Mucosa of descending colon (tissue), 3 donors: ENCODE measurements at places on chromosomes 16 and 17.

DNA sequence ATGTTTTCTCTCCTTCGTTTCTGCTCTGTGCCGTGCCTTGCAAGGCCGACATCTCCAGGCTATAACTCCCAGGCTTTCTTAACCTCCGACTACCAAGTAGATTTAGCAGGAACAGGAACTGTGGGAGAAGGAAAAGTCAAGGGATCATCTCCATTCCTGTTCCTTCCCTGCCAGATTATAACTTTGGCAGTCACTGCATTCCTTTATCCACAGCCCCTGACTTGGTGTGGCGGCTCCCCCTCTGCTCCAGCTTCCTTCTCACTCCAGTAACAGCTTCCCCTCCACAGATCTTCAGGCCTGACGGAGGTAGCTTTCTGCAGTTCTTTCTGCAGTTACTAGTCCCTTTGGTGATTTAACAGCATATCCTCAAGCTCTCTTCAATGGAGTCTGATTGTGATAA lies 234.6 kb upstream of the MON1B start:
- DNase-seq: no peak

- DNase-seq: no peak
Measured at GRCh38 chr17:61130330-61130729, 269.3 kb upstream of the TBX2 start.

GRCh38 chr16:10580883-10581247 lies 467 bp upstream of the EMP2 start:
- DNase-seq: no peak

DNA sequence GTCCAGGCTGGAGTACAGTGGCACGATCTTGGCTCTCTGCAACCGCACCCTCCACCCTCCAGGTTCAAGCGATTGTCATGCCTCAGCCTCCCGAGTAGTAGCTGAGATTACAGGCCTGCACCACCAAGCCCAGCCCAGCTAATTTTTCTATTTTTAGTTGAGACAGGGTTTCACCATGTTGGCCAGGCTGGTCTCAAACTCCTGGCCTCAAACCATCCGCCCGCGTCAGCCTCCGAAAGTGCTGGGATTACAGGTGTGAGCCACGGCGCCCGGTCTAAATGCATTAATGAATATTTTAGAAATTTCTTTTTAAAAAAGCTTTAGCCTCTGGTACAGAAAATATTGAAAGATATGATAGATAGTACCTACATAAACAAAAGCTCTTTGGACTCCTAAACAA lies 95.0 kb downstream of the DNAH9 start:
- no peak for DNase-seq

DNA sequence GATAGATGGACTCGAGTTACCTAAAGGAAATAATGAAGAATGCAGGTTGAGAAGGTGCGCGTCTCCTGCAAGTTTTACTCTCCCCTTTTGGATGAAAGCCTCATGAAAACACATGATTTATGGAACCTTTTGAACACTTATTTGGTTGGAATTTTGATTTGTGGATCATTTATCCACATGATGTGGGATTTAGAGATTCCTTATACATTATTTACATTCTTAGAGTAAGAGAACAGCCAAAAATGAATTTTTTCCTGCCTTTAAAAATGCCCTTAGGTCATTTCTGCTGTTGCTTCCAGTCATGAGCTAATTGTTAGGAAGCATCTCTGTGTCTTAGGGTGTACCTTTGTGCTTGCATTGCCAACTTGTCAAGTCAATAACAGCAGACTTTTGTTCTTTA lies 99.9 kb downstream of the RPTOR start:
- no peak for DNase-seq

DNA sequence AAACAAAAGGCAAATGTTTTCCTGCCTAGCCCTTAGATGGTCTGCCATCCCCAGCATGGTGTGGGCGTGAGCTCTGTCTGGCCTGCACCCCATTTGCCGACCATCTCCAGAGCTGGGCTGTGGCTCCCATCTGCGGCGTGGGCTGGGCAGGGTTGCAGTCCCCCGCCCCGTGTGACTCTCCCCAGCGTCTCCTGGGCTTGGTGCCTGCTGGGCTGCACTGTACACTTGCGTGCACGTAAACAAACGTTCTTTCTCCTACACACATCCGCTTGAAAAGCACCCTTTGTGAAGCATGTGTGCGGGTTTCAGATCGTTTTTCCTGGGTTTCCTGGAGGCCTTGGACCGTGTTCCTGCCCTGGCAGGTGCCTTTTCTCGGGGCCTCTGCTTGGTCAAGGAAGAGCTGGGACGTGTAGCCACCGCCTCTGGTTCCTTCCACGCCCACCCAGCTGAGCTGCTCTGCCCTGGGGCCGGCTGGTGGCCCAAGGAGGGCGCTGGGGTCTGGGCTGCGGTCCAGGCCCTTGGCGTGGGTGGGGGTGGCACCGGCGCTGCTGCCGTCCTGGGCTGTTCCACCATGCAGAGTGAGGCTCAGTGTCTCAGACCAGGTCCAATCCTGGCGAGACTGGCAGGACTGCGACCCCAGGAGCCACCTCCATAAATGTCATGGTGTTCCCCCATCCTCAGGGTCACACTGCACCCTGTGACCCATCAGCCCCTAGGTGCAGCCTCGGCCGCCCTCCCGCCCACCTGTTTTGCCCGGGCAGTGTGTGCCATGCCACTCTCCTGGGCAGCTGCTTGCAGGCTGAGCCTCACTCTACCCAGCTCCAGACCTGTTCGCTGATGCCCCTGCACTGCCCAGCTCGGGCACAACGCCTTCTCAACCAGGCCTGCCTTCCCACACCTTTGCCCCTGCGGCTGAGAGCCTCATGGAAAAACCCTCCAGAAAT lies 9.9 kb upstream of the BAIAP3 start:
- no peak for DNase-seq

DNA sequence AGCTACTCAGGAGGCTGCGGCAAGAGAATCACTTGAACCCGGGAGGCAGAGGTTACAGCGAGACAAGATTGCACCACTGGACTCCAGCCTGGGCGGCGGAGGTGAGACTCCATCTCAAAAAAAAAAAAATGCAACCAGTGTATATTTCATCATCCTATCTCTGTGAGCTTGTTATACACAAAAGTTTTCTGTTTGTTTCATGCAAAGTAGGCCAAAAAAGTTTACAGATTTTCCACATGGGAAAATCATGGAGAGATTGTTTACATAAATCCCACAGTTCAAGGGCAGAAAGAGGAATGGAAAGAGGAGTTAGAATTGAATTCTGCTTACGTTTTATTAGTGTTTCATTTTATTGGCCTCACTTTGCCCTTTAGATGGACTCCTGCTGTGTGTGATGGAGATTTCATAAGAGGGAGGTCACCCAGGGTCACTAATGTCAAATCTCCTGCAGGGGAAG lies 24.7 kb downstream of the NARF start:
- no peak for DNase-seq

DNA sequence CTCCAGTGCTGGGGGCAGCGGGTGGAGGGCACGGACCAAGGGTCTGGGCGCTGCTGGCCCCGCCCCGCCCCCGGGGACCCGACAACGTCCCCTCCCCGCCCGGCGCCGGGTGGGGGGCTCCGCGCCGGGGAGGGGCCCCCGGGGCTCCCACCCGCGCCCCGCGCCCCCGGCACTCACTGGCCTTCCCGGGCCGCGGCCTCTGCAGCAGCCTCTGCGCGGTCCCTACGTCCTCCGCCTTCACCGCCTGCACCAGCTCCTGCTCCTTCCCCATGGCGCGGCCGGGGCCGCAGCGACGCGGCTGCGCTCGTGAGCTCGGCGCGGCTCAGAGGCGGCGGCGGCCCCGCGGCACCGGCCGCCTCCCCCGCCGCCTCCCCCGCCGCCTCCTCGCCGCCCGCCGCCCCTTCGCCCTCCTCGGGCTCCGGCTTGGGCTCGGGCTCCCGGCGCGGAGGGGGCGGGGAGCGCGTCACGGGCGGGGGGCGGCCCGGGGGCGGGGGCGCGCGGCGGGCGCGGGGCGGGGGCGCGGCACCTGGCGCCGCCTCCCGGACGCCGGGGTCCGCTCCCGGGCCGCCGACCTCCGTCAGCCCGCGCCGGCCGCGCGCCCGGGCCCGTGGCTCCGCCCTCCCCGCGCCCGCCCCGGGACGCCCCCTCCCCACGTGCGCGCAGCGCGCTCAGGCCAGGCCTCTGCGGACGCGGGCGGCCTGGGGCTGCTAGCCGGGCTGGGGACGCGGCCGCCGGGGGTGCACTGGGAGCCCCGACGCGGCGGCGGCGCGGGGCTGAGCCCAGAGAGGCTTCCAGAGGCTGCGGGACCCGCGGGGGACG lies at the start of gene CASKIN1:
Gene CASKIN1 (minus strand): TSS at position 444 of the 819 bp plus-strand sequence. CDS start 173 bp downstream, at position 271.
- DNase-seq: no peak

- DNase-seq: no peak
Measured at GRCh38 chr16:65697065-65697464, 575.2 kb upstream of the CDH11 start.

DNA sequence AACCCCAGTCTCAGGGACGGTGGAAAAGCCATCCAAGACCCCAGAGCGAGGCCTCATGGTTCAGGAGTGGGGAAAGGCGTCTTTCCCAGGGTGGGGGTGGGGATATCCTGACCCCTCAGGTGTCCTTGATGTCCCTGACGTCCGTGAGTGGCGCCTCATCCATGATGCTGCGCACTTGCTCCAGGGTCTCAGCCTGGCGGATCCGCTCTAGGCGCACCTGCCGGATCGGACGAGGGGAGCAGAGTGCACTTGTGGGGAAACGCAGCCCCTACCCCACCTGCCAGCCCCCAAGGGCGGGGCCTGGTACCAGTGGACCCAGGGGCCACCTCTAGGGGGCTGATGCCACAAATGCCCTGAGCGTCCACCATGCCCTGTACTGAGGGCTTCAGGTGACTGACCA lies 20.2 kb downstream of the RABEP2 start:
- DNase-seq: no peak

GRCh38 chr16:57923841-57924240 lies 47.1 kb downstream of the CNGB1 start:
- DNase-seq: no peak
